Osteoblast (primary cell): ENCODE measurements at places on chromosomes 4 and X.
A peak's percentile ranks its signal among the peaks of the same experiment; 100 is the strongest.

GRCh38 chrX:1778817-1779216 lies 164.0 kb downstream of the ASMT start:
- no peaks in the 10 kb centered on the region for H3K27me3 ChIP-seq
- H3K4me3 ChIP-seq: no peak overlapping the region
- H3K27ac ChIP-seq: no peak overlapping the region
- DNase-seq: peak; percentile 58

GRCh38 chrX:103211012-103211715 lies 3.7 kb upstream of the BEX4 start:
- H3K4me3 ChIP-seq: no peak overlapping the region
- no peaks in the 10 kb centered on the region for H3K36me3 ChIP-seq
- H3K27ac ChIP-seq: no peak overlapping the region
- no peaks in the 10 kb centered on the region for H3K4me1 ChIP-seq
- peaks cover 10% of the 10 kb centered on the region for H3K27me3 ChIP-seq

- DNase-seq: no peak
- H3K27ac ChIP-seq: no peak overlapping the region
These were observed 4.2 kb downstream of the STAG2 start for GRCh38 chrX:123965712-123966111.

DNA sequence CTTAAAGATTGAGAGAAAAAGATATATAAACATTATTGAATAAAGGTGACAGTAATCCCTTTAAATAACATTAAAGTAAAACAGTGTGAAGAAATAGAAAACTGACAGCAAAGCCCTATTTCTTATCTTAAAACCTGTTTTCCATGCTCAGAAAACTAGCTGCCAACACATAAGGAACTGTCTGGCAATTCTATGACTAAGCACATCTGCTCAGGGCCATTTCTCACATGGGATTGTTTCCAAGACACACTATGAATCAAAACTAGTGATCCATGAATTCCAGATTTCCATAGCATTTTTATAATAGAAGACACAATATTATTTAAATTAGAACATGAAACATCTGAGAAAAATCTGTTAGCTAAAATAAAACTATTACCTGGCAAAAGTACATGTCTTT lies 113.4 kb downstream of the SCLT1 start:
- H3K27ac ChIP-seq: peak overlapping the region; percentile 51
- no peaks in the 10 kb centered on the region for H3K36me3 ChIP-seq
- no peaks in the 10 kb centered on the region for H3K27me3 ChIP-seq
- DNase-seq: peak; percentile 88

- no peaks in the 10 kb centered on the region for H3K27me3 ChIP-seq
- H3K27ac ChIP-seq: no peak overlapping the region
- DNase-seq: peak; percentile 95
- peaks cover 13% of the 10 kb centered on the region for H3K36me3 ChIP-seq
- no peak overlapping the region for H3K4me3 ChIP-seq
These were observed 8.0 kb downstream of the MAN2B2 start for GRCh38 chr4:6582889-6583490.

- no peak overlapping the region for H3K4me3 ChIP-seq
- H3K27ac ChIP-seq: no peak overlapping the region
- DNase-seq: no peak
- H3K4me1 ChIP-seq: no peaks in the 10 kb centered on the region
- no peaks in the 10 kb centered on the region for H3K27me3 ChIP-seq
These were observed 50.4 kb upstream of the TRAM1L1 start for GRCh38 chr4:117135634-117136354.

DNA sequence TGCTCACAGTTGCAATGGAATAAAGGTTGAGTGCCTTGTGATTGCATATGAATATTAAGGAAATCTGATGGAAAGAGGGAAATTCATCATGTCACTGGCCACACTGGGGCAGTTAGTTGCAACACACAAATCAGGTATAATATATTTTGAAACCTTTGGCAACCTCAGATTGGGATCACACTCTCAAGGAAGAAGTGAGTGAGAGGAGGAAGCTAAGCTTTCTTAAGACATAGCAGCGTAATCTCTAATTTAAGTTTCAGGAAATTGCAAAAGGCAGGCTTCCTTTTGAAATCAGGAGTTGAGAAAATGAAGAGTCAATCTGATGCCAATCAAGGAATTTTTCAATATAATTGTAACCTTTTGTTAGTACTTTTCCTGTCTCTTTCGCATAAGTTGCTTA lies 12.3 kb upstream of the CLTRN start:
- DNase-seq: no peak
- peaks cover 11% of the 10 kb centered on the region for H3K36me3 ChIP-seq
- H3K4me3 ChIP-seq: peak overlapping the region; percentile 98
- peaks cover 19% of the 10 kb centered on the region for H3K4me1 ChIP-seq

GRCh38 chr4:139919521-139919920 lies 234.5 kb downstream of the MAML3 start:
- H3K4me1 ChIP-seq: peaks cover 4% of the 10 kb centered on the region
- H3K27ac ChIP-seq: no peak overlapping the region
- H3K27me3 ChIP-seq: peaks cover 10% of the 10 kb centered on the region
- no peak for DNase-seq

DNA sequence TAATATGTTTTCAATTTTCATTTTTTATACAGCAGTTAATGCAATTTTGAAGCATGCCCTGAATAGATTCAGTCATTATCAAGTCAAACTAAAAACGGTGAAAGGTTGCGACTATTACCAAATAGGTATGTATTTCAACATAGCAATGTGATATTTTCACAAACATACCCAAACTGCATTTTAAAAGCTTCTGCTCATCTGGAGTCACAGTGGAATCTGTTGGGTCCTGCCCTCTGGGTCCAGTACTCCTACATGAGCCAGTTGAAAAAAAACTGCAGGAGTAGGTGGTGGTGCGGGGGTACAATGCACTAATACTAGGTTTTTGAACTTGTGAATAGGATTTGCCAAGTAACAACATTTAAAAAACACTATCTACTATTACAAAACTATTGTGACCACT lies 938 bp downstream of the GPR34 start:
- peaks cover 2% of the 10 kb centered on the region for H3K27me3 ChIP-seq
- no peak overlapping the region for H3K4me3 ChIP-seq
- H3K4me1 ChIP-seq: peaks cover 8% of the 10 kb centered on the region

DNA sequence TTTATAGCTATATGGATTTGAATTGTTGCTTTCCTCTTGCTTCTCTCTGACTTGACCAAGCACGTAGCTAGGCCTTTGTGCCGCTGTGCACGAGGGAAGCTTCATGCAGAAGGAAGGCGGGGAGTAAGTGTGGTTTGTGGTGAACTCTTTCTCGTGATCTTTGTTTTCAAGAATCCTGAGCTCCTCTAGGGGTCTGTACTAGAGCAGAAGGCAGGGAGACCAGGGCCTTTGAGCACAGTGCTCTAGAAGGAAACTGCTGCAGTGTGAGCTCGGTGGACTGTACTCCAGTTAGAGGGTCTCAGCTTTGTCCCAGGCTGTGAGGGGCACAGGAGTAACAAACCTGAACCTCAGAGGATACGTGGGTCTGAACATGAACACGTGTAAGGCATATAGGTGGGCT lies 49.0 kb downstream of the AGA start:
- H3K27ac ChIP-seq: no peak overlapping the region
- no peak for DNase-seq
- peaks cover 3% of the 10 kb centered on the region for H3K4me1 ChIP-seq
- H3K4me3 ChIP-seq: no peak overlapping the region

GRCh38 chrX:17323397-17323796 lies 51.6 kb upstream of the NHS start:
- no peaks in the 10 kb centered on the region for H3K27me3 ChIP-seq
- H3K36me3 ChIP-seq: no peaks in the 10 kb centered on the region
- no peaks in the 10 kb centered on the region for H3K4me1 ChIP-seq
- H3K4me3 ChIP-seq: no peak overlapping the region
- H3K27ac ChIP-seq: no peak overlapping the region
- DNase-seq: no peak
